ENCODE measurements at places on chromosomes 2 and 18. TPM values are rescaled to one million over a fixed set of nuclear protein-coding genes. Genes with fewer than 3 reads are reported as not detected.

GRCh38 chr2:44937688-44938240, 3.7 kb upstream of the SIX3 start:
- DNase-seq, result no peak

- DNase-seq, result no peak
Measured at GRCh38 chr2:213846856-213847255, 562.6 kb downstream of the SPAG16 start.

DNA sequence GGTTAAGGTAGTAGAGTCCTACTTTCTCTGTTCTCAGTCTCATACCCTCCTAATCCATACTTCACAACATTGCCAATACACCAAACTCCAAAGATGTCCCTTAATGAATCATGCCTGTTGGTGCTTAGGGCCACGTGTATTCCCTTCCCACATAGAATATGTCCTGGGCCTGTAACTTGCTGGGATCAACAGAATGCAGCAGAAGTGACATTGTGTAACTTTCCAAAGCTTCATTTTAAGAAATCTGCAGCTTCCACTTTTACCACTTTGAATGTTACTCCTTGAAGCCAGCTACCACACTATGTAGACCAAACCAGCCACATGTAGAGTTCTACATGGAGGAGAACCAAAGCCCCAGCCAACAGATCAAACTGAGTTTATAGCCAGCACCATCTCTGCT, 58.5 kb upstream of the ARHGAP15 start:
- no peak for DNase-seq

DNA sequence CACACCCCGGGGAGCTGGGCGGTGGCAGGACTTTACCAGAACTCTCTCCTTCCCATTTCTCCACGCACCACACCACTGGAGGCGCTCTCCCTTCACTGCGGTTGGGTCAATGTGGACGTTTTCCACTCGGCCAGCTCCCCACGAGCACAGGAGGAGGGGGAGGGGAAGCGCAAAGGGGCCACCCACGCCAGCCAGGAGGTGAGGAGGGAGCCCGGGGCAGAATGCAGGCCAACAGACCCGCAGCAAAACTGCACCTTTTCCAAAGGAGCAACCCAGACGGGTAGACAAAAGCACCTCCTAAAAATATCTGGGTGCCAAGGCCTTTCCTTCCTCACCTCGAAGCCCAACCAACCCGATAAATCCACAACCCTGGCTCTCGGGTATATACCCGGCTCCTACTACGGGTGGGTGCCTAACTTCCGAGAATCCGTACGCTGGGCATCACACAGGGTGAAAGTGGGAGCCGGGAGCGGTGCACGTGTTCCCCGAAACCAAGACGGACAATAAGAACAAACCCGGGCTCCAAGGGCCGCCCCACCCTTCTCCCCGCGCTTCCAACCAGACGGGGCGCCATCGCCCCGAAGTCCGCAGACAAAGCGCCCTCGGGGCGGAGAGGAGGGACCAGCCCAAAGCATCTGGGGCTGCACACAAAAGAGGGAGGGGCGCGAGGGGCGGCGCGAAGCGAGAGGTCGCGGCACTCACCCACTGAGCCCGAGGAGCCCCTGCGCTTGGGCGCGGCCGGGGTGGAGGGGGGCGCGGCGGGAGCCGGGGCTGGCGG, 1.0 kb downstream of the RTN4 start:
- DNase-seq, result peak; percentile 74

DNA sequence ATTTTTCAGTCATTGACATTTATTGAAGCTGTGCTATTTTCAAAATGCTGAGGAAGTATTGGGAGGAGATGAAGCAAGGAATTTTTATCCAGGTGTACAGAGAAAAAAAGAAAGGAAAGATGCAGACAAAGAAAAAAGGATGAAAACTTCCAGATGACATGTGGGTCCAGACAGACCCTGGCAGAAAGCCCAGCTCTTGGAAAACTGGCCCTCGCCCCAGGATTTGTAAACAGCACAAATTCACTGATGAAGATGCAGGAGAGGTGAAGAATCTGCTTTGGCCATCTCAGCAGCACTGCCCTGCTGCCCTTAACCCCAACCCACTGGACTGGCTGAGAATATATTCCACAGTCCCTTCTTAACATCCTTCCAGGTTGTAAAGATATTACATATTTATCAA, 12.5 kb downstream of the TACR1 start:
- DNase-seq, result no peak

- peak; percentile 90 for DNase-seq
Measured at GRCh38 chr2:127083819-127084503, 23.0 kb downstream of the BIN1 start.

Gene MOGAT1
- 10.2 TPM for total RNA-seq

DNA sequence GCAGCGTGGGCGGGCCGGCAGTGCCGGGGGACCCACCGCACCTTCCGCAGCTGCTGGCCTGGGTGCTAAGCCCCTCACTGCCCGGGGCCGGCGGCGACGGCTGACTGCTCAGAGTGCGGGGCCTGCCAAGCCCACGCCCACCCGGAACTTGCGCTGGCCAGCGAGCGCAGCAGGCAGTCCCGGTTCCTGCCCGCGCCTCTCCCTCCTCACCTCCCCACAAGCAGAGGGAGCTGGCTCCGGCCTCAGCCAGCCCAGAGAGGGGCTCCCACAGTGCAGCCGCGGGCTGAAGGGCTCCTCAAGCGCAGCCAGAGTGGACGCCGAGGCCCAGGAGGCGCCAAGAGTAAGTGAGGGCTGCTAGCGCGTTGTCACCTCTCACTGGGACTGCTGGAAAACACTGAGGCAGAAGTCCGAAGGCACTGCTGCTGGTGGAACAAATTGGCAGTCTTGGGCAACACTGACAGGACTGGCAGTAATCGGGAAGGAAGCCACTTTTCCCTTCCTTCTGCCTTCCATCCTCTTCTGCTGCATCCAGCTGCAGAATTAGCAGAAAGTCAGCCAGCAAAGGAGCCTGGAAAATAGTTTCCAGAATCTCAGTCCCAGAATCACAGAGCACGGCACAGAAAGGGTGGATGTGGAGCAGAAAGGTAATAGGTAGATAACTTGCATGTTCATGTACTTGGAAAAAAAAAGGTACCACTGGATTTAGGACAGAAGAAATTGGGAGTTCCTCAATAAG, 179.4 kb upstream of the FN1 start:
- DNase-seq, result no peak

- DNase-seq, result no peak
Measured at GRCh38 chr18:59810735-59811520, 88.9 kb upstream of the PMAIP1 start.

DNA sequence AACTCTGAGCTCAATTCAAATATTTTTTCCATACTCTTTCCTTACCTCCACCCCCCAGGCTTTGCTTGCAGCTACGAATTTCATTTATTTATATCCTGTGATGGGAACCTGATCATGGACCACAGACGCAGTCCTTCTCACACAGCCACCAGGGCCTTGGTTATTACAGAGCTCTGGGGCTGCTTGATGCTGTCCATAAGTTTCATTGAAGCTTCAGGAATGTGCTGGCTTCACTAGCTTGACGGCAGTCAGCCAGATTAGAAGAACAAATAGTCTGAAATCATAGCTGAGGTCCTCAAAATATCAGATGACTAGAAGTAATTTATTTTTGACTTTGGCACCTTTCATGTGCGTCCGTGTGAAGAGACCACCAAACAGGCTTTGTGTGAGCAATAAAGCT, 104.9 kb downstream of the VWA3B start:
- no peak for DNase-seq

DNA sequence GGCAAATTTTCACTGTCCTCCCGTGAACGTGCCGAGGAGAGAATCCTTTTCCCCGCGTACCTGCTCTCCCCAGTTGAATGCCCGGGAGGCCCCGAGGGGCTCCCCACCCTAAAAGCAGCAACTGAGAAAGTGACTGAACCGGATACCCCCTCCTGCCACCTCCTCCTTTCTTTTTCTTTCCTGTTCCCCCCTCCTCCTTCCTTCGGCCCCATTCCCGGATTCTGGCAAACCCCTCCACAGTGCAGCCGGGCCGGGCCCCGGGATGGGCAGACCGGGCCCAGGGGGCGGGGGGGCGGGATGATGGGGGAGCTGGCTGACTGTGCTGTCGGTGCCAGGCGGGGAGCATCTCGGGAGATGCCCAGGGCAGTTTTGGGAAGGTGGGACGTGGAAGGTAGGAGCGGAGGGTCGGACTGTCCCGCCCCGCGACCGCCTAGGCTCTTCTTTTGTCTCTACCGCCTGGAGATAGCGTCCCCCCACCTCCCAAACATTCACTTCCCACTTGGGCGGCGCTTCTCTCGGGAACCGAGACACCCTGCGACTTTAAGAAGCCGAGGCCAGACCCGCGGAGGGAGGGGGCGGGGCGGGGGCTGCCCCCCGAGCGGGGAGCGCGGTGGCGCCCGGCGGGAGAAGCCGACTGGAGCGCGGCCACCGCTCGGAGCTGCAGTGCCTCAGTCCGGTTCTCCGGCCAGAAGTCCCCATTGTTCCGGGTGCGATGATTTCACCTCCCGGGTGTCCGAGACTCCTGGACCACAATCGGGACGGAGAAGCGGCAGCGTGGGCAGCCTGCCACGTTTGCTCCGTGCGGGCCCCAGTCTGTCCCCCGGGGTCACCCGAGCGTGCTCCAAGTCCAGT, 8.2 kb downstream of the DLX2 start:
- DNase-seq, result no peak

DNA sequence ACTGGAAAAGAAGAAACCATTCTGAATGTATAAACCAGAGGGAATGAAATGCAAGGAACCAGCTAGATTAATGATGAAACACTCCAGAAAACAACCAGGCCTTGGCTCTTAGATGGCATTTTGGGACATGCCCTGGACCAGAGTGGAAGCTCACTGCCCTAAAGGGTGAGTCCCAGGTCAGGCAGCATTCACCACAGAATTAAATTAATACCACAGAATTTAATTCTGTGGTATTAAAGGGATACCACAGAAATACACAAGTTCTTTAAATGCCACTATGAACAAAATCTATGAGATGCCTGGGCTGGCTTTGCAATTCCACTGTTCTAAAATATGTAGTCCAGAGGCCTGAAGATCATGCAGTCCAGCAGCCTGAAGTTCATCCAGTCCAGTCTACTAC, 122.3 kb upstream of the KYNU start:
- DNase-seq, result no peak

Gene KCNS3
- 4.7 TPM for total RNA-seq

DNA sequence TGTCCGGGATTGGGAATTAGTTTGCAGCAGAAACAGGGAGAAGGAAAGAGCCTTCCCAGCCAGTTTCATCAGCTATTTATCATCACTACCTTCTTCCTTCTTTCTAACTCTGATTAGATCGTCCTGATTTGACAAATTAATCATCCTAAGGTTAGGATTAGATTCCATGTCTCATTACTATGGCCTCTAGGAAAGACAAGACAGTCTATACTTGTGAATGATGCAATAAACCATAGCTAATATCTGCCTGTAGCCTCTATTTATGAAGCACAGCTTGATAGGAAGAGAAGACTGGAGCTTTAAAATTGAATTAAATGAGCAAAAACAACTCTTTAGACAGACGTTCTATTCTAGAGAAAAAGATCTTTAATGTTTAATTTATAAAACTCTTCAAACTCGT, 25.2 kb upstream of the FRZB start:
- DNase-seq, result no peak

- no peak for DNase-seq
Measured at GRCh38 chr18:57211776-57212175, 64.9 kb downstream of the BOD1L2 start.

- no peak for DNase-seq
Measured at GRCh38 chr18:69889009-69889408, 58.7 kb downstream of the CD226 start.
